ENCODE measurements at places on chromosomes 2 and 18. TPM values are rescaled to one million over a fixed set of nuclear protein-coding genes. Genes with fewer than 3 reads are reported as not detected.

DNA sequence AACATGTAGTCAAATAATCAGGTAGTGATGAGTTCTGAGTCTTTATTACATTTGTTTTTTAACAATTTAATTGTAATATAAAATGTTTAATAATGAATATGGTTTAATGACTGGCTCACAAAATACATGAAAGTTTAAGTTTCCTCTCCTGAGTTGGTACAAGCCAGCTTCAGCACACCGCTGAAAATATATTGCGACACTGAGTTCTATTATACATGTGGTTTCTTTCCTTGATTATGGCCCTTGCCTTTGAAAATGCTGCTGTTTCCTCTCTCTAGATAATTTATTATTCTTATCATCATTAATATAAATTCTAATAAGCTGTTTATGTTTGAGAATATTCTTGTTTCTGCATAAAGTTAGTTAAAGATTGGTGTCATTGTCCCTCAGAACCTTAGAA, 249.3 kb downstream of the PARD3B start:
- no peak for DNase-seq

- peak; percentile 74 for DNase-seq
Observed at GRCh38 chr2:165793161-165793778, 777 bp downstream of the GALNT3 start.

DNA sequence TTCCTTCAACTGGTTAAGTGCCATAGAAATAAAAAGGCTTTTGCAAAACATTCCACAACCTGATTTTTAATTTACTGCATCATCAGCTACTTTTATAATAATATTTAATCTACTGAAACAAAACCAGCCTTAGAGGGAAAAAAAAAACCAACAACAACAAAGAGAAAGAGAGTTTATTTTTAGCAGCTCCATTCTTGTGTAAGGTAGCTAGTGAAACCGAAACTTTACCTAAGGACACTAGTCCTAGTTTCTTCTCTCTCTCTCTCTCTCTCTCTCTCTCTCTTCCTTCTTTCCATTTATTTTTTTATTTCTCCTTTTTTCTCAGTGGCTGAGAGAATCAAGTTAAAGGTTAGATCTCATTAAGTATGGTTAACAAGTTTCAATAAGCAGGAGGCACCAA, 21.4 kb downstream of the EN1 start:
- no peak for DNase-seq

DNA sequence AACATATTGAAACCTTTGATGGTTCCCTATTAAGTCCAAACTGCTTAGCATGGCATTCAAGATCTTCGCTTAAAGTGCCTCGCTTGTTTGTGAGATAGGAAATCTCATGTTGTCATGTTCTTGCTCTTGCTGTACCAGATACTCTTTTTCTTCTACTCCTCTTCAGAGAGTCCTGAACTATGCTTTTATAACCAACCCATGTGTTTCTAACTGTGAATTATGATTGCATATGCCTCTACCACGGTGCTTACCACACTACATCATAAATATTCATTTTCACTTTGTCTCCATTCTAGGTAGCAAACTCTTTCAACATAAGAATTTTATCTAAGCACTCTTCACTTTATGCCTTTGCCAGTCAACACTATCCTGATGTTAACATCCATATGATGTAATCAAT, 23.6 kb downstream of the STAT4 start:
- DNase-seq = no peak

The STEAP3 gene
- 9.8 TPM for total RNA-seq

The FBXO15 gene
- total RNA-seq = not detected

DNA sequence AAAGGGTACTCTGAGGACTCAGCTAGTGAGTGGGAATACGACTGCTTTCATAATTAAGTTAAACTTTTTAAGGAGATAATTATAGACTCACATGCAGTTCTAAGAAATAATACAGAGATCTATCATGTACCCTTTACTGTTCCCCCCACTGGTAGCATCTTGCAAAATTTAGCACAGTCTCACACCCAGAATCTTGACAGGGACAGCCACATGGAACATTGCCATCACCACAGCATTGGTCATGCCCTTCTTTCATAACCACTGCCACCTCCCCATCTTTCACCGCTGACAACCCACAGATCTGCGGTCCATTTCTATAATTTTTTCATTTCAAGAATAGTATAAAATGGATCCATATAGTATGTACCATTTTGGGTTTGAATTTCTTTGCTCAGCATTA, 37.8 kb downstream of the ARHGEF4 start:
- no peak for DNase-seq

The REL gene
- total RNA-seq = 6.6 TPM

- no peak for DNase-seq
Observed at GRCh38 chr2:64863097-64863820, 125.9 kb upstream of the SLC1A4 start.

Measured in HT-29 (cell line).